ENCODE measurements at places on chromosomes 1 and 21.

DNA sequence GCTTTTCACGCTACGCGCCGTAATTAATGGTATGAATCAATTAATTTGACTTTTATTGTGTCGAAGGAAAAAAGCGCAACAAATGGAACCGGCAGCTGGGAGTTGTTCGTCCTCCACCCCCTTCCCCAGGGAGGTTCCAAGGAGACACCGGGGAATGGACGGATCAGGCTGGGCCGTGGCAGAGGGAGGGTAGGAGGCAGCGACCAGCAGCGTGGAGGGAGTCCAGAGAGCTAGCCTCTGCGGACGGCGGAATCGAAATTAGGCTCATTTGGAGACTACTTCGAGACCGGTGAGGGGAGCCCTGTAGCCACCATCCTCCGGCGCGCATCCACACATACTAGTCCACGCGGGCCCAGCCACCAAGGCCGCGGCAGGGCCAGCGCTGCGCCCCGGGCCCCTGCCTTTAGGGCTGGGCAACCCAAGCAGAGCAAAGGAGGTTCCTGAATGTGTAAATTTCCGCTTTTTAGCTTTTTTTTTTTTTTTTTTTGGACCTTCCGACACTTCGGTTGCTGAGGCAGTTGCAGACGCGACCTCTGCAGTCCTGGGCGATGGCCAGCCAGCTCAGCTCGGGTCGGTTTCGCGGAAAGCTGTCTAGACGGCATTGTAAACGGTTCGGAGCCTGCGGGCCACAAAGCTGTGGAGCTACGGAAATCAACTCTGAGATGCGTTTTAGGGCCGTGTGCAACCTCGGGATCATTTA lies 2.2 kb upstream of the FOXD3 start:
- no peak for DNase-seq

DNA sequence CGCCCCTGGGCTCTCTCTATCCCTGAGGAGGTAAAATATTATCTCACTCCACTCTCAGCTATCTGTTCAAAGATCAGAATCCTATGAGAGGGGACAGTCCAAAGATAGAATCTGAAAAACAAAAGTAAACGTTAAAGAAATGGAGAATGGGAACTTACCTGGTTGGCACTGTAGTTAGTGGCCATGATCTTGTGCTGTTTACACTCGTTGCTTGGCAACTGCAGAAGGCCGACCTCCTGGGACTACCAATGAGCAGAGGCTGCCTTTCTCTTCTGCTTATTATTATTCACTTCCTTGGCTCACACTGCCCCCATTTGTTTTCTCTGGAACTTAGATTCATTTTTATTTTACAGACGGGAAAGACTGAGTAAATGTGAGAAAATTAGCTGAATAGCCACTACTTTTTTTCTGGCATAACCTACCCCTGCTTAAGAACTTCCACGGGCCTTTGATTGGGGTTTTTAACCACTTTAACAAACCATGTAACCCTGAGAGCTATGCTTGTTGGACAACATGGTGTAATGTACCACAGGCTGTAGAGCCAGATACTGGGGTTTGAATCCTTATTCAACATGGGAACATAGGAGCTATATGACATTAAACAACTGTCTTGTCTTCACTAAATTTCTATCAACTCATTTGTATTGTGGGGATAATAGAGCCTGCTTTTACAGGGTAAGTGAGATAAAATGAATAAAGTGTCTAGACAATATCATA lies at the start of gene CFAP126:
CFAP126 (minus strand) TSS at position 193 of the 717 bp plus-strand sequence; CDS start at position 185, 8 bp downstream.
- DNase-seq: peak; percentile 47

DNA sequence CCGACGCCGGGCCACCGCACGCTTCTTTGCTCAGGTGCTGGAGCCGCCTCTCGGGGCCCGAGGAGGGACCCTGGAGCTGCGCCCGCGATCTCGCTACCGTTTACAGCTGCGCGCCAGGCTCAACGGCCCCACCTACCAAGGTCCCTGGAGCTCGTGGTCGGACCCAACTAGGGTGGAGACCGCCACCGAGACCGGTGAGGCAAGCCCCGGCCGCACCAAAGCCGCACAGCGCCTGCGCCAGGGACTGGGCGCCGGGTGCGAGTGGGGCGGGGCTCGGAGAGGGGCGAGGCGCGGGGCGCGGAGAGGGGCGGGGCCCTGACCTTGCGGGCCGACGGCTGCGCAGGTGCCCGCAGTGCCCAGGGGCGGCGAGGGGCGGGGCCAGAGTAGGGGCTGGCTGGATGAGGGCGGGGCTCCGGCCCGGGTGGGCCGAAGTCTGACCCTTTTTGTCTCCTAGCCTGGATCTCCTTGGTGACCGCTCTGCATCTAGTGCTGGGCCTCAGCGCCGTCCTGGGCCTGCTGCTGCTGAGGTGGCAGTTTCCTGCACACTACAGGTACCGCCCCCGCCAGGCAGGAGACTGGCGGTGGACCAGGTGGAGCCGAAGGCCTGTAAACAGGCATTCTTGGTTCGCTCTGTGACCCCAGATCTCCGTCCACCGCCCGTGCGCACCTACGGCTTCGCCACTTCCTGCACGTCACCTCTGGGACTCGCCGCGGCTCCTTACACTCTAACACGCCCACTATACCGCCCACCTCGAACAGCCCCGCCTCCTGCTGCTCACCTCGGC lies 9.8 kb upstream of the CDC20 start:
- DNase-seq: peak; percentile 70

- DNase-seq: peak; percentile 78
These were observed 59.1 kb downstream of the ITPKB start for GRCh38 chr1:226679853-226680516.

Data from T-helper 1 cell (primary cell).